Kasumi-1 (cell line): ENCODE measurements at places on chromosomes 11 and 22.

DNA sequence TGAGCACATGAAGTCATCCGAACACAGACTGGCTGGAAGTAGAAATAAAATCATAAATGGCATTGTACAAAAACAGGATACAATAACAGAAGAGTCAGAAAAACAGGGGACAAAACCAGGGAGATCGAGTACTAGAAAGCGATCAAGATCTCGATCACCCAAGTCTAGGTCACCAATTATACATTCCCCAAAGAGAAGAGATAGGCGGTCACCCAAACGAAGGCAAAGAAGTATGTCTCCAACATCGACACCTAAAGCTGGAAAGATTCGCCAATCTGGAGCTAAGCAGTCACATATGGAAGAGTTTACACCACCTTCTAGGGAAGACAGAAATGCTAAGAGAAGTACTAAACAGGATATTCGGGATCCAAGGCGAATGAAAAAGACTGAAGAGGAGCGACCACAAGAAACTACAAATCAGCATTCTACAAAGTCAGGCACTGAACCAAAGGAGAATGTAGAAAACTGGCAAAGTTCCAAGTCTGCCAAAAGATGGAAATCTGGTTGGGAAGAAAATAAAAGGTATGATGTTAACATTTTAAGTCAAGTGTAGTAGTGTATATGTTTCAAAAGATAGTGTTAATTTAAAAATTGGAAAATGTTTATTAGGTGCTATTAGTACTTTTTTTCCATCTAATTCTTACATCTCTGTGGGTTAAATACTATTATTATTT, 9.4 kb downstream of the PCF11 start:
- DNase-seq: no peak

DNA sequence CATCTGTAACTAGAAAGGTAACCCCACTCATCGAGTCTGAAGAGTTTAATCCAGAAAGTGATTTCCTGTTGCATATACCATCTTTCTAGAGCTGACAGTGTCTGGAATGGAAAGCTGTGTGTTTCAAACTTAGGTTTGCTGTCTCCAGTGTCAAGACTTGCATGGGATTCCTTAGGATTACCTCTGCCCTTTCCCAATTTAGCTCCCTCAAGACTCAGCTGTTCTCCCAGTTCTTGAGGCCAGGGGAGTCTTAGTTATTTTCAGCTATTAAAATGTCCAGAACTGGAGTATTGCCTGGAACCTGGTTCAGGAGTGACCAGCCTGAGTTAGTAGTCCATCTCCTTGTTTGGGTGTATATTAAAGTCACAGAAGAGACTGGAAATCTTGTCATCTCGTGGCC, 25.0 kb upstream of the LDHA start:
- no peak for DNase-seq

- peak; percentile 85 for DNase-seq
Measured at GRCh38 chr11:67437082-67437808, at the start of gene PTPRCAP. Gene PTPRCAP, minus strand, starts transcription at chr11:67437682. Its CDS starts 63 bp downstream, at chr11:67437619.

GRCh38 chr11:92296138-92296515, 71.5 kb downstream of the FAT3 start:
- no peak for DNase-seq

DNA sequence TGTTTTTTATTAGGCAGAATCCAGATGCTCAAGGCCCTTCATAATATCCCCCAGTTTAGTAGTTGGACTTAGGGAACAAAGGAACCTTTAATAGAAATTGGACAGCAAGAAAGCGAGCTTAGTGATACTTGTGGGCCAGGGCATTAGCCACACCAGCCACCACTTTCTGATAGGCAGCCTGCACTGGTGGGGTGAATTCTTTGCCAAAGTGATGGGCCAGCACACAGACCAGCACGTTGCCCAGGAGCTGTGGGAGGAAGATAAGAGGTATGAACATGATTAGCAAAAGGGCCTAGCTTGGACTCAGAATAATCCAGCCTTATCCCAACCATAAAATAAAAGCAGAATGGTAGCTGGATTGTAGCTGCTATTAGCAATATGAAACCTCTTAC, 1.4 kb downstream of the HBB start:
- no peak for DNase-seq

DNA sequence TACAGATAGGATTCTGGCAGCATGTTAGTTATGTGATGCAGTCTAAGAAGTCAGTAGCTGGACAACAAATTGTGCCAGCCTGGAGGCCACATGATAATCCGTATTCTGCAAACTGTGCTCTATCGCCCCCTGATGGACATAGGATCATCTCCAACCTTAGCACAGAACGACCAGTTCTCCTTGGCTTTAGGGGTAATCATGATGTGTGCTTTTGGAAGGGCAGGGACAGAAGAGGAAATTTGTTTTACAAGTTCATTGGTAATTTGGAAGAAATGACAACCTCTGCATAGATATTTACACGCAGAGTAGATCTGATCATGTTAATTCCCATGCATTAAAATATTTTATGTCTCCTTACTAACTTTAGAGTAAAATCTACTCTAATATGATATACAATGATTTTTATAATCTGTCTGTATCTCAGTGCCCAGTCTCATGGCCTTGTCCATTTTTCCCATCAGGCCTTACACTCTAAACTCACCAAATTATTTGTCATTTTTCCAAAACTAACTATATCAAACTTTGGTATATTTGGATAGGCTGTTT, 12.1 kb downstream of the OR10D3 start:
- peak; percentile 72 for DNase-seq

- no peak for DNase-seq
Measured at GRCh38 chr11:64581057-64581523, 9.9 kb upstream of the SLC22A12 start.

DNA sequence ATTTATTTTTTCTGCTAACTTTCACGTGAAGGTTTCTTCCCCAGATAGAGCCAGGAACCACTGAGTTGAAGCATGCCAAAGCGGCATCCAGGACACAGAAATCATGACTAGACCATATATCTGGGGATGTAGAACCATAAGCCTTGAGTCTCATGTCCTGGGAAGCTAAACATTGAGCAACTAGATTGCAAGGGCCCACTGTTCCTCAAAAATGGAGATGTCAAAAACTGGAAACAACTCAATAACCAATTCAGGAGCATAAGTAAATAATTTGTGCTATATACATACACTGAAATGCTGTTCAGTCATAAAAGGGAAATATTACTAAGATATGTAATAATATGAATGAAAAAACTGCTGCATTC, 29.0 kb upstream of the CARD16 start:
- no peak for DNase-seq

DNA sequence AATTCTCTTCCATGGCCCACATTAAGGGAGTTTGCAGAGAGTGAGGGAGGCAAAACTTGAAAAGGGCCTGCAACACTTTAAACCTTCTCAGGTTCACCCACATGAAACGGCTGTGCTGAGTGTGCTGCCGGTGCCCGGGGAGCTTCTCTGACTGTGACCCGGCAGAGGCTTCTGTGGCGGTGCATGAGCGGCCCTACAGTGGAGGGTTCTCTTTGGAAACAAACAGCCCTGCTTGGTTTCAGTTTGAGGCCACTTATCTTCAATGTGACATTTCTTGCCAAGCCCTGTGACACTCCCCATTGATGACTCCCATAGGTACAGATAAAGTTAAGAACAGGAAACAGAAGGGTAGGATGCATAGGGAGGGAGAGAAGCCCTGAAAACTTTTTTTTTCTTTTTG, 31.8 kb downstream of the FAM118A start:
- no peak for DNase-seq
